RWPE2 (cell line): ENCODE measurements at places on chromosomes 6 and 20.

DNA sequence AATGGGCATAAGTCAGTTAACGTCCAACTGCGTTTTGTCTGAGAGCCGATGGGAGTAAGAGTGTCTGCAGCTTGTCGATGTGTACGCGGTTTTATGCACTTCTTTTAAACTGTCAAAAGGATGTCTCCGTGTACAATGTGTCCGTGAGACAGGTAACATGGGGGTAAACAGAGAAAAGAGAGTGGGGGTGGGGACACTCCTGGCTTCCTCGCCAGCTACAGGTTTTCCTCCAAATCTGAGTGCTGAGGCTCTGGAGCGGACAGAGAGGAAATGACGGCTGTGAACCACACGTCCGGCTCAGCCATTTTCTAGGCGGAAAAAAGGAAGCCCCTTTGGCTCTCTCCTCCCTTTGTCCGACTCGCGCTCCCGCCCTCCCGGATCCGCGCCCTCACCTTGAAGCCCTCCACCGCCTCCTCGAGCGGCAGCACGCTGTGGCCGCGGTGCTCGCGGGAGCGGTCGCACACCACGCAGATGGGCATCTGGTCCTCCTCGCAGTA lies 916 bp downstream of the TRIM27 start:
- no peak for DNase-seq

GRCh38 chr6:48701572-48701971 lies 590.6 kb upstream of the PTCHD4 start:
- DNase-seq = no peak

DNA sequence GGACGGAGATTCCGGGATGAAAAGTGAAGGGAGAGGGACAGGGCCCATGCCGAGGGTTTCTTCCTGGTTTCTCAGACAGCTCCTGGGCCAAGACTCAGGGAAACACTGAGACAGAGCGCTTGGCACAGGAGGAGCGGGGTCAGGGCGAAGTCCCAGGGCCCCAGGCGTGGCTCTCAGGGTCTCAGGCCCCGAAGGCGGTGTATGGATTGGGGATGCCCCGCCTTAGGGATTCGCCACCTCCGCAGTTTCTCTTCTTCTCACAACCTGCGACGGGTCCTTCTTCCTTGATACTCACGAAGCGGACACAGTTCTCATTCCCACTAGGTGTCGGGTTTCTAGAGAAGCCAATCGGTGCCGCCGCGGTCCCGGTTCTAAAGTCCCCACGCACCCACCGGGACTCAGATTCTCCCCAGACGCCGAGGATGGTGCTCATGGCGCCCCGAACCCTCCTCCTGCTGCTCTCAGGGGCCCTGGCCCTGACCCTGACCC lies 55.0 kb upstream of the HLA-A start:
- no peak for DNase-seq

DNA sequence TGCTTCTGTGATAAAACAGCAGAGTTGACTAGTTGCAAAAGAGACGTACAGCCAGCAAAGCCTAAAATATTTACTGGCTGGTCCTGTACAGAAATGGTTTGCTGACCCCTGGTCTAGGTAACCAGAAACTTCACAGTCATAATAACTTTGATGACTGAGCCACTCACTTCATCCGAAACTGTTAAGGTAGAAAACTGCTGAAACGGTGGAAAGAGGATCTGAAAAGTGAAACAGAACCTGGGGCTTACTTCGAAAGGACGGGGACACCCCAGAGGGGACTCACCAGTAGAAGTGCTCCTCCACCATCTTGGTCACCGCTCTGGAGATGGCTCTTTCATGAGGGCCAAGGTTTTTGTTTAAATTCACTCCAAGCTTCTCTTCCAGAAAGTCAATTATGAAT lies 16.4 kb downstream of the FAXC start:
- no peak for DNase-seq

DNA sequence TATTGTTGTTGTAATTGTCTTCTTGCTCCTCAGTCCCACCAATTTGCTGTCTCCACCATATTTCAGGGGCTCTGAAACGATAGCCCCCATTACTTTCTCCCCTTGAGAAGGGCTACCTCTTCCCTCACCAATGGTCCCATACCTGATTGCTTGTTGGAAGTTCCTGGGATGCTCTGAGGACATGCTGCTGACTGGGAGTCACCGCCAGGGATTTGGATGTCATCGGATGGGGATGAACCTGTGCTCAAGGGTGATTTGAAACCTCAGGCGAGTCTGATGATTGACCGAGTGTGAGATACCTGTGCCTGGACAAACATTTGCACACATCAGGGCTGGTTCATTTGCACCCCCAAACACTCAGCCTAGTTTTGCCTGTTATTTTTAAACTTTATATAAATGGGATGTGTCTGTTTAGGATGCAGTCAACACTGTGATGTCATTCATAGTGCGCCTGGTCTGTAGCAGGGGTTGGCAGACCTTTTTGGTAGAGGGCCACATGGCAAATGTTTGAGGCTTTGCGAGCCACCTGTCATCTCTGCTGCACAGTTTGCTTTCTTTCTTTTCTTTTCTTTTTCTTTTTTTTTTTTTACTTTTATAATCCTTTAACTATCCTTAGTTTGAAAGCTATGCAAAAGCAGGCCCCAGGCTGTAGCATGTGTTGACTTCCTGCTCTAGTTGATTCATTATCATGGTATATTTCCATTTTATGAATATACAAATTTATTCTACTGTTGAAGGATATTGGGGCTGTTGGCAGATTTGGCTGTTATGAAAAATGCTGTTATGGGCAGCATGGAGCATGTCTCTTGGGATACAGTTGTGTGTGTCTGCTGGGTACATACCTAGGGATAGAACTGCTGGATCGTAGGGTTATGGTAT lies 118.5 kb upstream of the PHACTR3 start:
- DNase-seq = peak; percentile 39

DNA sequence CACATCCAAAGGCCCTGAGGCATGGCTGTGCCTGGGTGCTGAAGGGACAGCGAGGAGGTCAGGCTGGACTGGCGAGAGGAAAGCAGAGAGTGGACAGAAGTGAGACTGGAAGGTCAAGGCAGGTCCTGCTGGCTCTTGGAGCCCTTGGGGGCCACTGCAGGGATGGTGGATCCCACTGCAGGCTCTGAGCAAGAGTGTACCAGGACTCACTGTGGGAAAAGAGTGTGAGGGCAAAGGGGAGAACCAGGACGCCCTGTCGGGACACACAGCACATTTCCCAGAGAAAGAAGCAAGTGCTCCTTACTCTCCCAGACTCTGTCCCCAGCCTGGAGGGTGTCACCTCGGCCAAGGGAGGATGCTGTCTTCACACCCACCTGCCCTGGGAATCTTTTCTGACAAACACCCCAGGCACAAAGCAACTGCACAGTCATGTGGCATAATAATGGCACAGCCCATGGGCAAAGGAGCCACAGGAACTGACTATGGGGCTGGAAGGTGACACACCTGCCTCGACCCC lies 172.3 kb upstream of the CST7 start:
- peak; percentile 23 for DNase-seq

DNA sequence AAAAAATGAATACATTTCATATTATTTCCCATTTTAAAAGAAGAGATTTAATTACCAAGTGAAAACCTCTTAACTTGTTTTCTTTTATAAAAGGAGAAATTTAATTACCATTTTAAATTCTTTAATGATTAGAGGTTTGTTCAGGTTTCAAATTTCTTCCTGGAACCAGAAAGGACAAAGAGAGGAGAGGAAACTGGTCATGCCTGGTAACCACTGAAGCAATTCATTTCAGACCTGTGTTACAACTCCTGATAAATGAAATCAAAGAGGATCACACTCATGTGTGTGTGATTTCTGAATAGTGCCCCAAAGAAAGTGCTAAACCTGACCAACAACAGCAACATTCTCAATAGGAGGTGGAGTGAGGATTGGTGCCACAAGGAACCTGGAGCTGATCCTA lies 12.6 kb upstream of the SLPI start:
- no peak for DNase-seq

DNA sequence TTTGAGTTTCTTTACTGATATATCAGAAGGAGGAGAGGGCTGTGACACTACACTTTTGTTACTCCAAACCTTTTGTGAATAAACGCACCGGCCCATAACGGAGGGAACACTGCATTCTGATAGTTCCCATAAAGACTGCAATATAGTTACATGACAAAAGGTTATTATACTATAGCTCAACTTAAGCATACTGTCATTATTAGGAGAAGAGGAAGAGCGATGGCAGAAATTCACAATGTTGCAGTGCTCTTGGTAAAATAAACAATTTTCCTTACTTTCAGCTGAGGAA lies 2.3 kb upstream of the PDE10A start:
- no peak for DNase-seq

GRCh38 chr6:130993292-130993765 lies 69.7 kb downstream of the EPB41L2 start:
- DNase-seq = no peak

DNA sequence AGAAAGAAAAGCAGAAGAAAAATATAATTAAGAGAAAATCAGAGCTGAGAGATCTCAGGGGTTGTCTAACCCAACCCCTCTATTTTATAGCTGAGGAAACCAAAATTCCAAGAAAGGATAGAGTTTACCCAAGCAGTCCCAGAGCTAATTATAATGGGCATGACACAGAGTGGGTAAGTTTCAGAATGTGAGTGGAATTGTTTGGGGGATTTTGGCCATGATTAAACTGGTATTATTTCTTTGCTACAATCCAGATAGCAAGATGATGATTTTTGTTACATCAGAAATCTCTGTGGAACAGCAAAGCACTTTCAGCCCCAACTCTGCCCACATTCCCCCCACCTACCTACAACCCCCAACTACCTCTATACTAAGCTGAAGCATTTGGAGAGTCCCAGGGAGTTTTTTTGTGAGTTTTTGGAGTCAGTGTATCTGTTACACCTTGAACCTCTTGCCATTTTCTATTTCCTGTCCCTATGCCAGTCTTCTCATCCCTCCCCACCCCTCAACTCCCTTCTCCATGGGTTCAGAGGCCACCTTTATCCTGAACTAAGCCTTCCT lies 24.7 kb downstream of the POFUT1 start:
- no peak for DNase-seq

DNA sequence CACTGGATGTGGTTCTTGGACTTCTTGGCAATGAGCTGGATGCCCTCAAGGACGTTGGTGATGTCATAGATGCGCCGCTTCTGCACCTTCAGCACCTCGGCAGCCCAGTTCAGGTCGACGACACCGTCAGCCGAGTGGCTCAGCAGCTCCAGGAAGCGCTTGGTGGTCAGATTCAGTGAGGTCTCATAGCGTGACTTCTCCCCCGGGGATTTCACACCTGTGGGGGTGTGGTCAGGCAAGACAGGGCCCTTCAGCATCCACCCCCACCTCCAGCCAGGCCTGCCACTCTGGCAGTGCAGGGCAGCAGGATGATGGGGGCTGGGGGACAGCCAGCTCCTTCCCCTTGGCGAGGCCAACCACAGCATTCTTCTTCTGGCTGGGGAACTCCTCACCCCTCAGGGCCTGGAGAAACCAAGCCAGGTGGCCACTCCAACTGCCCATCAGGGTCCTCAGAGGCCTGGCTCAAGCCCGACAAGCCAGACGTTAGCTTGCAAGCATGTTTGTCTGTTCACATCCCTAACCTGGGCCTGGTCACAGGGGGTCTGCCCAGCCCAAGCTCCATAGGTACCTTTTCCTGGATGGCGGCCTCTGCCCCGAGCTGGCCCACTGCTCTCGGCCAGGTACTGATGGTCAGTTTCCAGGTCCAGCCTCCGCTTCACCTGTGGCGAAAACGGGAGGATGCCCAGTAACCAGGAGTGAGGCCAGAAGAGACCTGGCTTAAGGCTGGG lies 5.7 kb upstream of the NECAB3 start:
- peak; percentile 81 for DNase-seq

DNA sequence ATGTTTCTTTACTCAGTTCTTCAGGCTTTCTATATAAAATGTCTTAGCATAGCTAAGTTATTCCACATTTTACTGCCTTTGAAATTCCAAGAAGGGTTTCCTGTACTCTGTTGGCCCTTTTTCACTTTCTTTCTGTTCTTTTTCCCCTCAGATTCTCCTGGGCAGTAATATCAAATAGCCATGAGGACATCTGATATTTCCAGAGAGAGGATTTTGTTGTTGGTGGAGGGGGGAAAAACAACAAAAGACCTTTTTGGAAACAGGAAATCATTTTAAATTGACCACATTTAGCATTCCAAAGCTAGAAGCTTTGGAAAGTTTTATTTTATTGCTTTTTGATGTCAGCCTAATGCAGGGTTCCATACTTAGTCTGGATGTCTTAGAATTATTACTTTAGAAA lies 445.4 kb downstream of the GJA1 start:
- DNase-seq = no peak

- no peak for DNase-seq
Measured at GRCh38 chr6:118536478-118536877, 11.6 kb upstream of the PLN start.

DNA sequence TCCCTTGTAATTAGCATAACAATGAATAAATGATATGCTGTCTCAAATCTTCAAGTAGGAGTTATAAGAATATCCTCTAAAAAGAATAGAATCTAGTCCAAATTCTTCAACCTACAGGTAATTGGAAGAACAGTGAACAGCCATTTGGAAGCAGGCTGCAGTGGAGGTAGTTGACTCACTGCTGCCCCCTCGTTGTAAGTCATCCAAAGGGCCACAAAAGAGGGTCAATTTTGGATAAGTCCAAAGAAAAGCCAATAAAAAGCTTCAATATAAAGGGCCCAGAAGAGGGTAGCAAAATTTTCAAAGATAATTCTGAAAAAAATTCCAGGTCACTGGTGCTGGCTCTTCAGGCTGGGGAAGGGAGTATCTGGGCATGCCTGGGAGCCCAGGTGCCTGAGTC lies 60.8 kb upstream of the SSTR4 start:
- no peak for DNase-seq

DNA sequence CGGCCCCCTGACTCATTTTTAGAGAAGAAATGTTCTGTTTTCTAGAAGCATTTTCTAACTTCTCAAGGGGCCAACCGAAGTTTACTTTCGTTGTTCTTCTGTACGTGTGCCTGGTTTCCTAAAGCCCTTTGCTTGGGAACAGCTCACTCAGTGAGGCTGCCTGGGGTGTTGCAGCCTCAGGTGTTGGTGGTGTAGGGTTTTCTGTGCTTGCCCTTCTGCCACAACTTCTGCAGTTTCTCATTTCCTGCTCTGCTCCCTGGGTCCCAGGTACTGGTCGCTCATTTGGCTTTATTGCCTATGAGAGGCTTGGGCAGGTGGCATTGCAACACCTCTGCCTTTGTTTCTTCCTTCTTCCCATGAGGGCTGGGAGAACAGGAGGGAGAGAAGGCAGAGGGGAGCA lies 278.3 kb downstream of the SOX4 start:
- no peak for DNase-seq

GRCh38 chr20:10591946-10592521 lies 81.8 kb downstream of the JAG1 start:
- DNase-seq = no peak

DNA sequence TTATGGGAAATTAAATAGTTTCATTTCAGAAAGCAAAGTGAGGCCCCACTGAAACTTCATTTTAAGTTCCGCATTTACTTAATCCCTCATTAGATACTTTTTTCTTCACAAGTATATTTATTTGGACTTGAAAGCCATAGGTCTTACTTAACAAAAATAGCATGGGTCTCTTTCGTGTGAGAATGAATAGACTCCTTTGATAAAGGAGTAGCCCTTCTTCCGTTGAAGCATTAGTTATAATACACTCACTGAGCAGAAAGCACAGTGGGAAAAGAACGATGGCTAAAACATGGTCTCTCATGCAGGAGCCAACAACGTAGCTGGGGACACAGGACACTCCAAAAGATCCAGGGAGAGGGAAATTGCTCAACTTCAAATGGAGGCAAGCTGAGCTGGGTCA lies 130.4 kb downstream of the SLC23A2 start:
- DNase-seq = no peak

GRCh38 chr20:36614781-36615557 lies 9.4 kb downstream of the RAB5IF start:
- peak; percentile 79 for DNase-seq
